ENCODE measurements at places on chromosomes 12 and 14.

- no peak for DNase-seq
These were observed 24.7 kb downstream of the CCDC85C start for GRCh38 chr14:99579120-99579836.

DNA sequence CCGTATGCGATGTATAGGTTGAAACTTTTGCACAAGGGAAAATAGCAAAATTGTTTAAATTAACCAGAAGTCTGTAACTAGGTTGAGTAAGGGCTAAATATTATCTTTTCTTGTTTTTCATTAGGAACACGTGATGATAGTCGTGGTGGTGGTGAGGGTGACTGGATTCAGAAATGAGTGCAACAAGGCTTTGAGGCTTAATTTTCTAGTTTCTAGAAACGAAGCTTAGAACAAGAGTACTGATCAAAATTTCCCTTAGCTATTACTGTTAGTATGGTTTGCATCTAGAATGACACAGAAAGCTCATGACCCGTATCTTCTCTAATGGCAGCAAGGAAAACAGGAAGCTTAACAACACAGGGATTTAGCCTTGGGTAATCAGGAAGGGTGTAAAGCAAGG, 7.0 kb downstream of the SLIRP start:
- DNase-seq, result no peak

GRCh38 chr12:119715268-119715620, 47.3 kb downstream of the PRKAB1 start:
- DNase-seq, result no peak

- no peak for DNase-seq
These were observed 16.9 kb downstream of the ASPG start for GRCh38 chr14:104102282-104102914.

- no peak for DNase-seq
These were observed 203.8 kb downstream of the CALM1 start for GRCh38 chr14:90600619-90601018.

GRCh38 chr12:121505513-121505912, 75.3 kb downstream of the KDM2B start:
- DNase-seq, result no peak

Measured in CD4-positive, alpha-beta T cell treated with Interleukin-2 at 100 ng/mL for 4 hours (primary cell).